Heart left ventricle (tissue), 16 donors: ENCODE measurements at places on chromosomes 2 and 18.

DNA sequence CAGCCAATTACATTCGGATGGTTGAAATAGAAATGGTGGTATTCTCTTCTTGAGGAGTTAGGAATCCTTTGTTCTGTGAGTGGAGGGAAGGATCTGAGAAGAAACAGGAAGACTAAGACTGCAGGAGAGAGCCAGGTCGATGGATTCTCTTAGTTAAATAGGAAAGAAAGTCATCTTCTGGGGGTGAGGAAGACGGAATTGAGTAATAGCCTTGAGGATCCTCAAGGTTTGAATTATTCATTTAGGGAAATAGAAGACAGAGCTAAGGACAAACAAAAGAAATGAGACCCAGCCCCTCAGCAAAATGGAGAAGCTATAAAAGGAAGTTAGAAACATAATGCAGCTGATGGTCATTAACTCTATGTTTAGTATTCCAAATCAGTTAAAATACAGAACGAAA is 1.8 kb downstream of the LAPTM4A start:
- no peak for DNase-seq

- DNase-seq = no peak
These were observed 42.5 kb downstream of the APOB start for GRCh38 chr2:21001225-21001946.

- DNase-seq = no peak
These were observed 224.9 kb upstream of the BOD1L2 start for GRCh38 chr18:56921896-56922480.

DNA sequence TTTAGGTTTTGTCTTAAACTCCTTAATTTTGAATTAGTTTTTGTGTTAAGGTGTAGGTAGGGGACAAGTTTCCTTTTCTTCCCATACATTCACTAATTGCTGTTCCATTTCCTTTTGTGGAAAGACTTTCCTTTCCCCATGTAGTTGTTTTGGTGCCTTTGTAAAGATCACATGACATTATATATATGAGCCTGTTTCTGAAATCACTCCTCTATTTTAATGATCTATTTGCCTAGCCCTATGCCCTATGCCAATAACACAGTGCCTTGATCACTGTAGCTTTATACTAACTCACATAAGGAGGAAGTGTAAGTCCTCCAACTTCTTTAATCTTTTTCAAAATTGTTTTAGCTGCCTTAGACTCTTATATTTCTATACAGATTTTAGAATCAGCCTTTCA is 211.9 kb downstream of the PPP1R1C start:
- DNase-seq = no peak

- no peak for DNase-seq
These were observed 4.8 kb upstream of the MRPL44 start for GRCh38 chr2:223952280-223952968.

DNA sequence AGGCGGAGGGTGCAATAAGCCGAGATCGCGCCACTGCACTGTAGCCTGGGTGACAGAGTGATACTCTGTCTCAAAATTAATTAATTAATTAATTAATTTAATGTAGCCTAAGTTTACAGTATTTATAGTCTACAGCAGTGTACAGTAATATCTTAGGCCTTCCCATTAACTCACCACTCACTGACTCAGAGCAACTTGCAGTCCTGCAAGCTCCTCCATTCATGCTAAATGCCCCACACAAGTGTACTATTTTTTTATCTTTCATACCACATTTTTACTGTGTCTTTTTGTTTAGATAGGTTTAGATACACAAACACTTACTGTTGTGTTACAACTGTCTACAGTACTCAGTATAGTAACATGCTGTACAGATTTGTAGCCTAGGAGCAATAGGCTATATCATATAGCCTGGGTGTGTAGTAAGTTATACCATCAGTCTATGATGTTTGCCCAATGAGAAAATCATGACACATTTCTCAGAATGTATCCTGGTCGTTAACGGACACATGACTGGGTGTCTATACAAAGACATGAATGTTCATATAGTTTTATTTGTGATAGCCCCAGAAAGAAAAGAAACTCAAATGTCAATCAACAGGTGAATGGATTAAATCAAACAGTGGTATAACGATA is 15.8 kb upstream of the RNU2-63P start:
- DNase-seq = no peak

GRCh38 chr2:173355132-173355865 is 627 bp downstream of the CDCA7 start:
- peak; percentile 29 for DNase-seq

GRCh38 chr18:77344786-77345500 is 95.3 kb downstream of the GALR1 start:
- no peak for DNase-seq
